Activated CD4-positive, alpha-beta T cell treated with anti-CD3 and anti-CD28 coated beads, Interleukin-2, amount 50 U/mL, for 16 hours (primary cell): ENCODE measurements at places on chromosomes 6 and 20.

GRCh38 chr20:48357714-48358113 is 470.1 kb downstream of the PREX1 start:
- no peak for DNase-seq

- no peak for DNase-seq
Observed at GRCh38 chr6:163876391-163876790, 461.9 kb downstream of the QKI start.

GRCh38 chr6:100167585-100167984 is 173.6 kb upstream of the MCHR2 start:
- no peak for DNase-seq

DNA sequence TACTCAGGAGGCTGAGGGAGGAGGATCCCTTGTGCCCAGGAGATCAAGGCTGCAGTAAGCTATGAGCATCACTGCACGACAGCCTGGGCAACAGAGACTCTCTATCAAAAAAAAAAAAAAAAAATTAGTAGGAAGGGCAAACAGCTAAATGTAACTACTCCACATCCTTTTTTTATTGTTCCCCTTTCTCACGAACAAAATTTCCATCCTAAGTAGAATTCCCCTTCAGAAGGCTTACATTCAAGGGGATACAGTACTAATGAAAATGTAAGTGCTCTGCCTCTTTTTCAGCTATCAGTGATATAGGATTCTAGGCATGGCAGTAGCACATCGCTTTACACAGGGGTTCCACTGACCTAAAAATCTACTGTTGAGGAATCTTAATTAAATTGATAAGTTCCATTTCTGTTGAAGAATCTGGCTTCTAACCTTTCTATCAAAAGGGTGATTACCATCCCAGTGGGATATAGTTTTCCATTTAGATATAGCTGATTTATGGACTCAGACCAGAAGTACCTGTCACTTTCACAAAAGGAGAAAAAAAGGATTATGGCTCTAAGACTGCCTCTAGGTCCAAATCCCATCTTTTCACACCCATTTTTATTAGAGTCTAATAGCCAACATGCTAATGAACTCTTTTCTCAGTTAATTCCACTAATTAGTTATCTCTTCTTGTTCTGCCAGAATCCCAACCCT is 2.6 kb downstream of the B4GALT5 start:
- DNase-seq = no peak

GRCh38 chr6:34359418-34360158 is 32.9 kb downstream of the NUDT3 start:
- DNase-seq = no peak

DNA sequence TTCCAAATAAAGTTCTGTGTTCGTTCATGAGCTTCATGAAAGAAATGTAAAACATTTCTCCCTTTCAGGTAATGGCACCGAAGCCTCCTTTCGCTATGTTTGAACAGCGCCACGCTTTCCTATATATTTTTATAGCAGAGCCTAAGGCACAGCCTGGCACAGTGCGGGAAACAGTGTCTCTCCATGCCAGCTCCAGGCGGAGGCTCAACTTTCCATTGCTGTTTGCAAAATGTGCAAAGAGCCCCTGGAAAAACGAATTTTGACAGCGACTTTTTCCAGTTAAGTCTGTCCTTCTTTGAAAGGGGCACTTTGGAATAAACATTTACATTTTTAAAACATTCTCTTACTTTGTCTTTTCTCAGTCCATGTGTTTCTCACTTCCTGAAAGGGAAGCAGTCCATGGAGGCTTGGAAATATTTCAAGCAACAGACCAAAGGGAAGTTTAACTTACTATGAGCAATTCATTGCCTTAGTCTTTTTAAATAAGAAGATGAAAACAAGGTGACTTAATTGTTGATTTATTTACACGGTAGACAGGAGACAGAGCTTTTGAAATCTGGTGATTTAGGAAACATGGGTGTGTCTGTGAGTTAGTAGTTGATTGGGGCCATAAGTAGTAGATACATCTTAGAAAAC is 769 bp downstream of the CCN6 start:
- no peak for DNase-seq

GRCh38 chr6:82144007-82144851 is 103.3 kb downstream of the IBTK start:
- DNase-seq = no peak

- DNase-seq = no peak
Observed at GRCh38 chr6:124968401-124968800, 6.2 kb downstream of the RNF217 start.

DNA sequence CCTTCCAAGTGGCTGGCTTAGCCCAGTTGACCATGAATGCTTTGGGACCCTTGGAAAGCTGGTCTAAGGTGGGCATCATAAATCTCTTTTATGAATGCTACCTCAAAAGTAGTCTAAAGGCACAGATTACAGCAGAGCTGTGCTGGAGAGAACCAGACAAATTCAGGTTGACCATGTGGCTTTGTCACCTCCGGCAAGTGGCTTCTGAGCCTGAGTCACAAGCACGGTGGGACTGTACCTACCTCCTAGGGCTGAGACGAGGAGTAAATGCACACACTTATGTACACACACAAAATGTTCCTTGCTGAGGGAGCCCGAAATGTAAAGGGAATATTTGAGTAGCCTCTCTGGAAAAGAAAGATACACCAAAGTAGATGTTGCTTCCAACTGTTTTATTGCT is 155.9 kb downstream of the NFATC2 start:
- peak; percentile 84 for DNase-seq

GRCh38 chr6:101961357-101961756 is 567.8 kb downstream of the GRIK2 start:
- DNase-seq = no peak

- no peak for DNase-seq
Observed at GRCh38 chr6:37366910-37367309, 13.1 kb downstream of the RNF8 start.

DNA sequence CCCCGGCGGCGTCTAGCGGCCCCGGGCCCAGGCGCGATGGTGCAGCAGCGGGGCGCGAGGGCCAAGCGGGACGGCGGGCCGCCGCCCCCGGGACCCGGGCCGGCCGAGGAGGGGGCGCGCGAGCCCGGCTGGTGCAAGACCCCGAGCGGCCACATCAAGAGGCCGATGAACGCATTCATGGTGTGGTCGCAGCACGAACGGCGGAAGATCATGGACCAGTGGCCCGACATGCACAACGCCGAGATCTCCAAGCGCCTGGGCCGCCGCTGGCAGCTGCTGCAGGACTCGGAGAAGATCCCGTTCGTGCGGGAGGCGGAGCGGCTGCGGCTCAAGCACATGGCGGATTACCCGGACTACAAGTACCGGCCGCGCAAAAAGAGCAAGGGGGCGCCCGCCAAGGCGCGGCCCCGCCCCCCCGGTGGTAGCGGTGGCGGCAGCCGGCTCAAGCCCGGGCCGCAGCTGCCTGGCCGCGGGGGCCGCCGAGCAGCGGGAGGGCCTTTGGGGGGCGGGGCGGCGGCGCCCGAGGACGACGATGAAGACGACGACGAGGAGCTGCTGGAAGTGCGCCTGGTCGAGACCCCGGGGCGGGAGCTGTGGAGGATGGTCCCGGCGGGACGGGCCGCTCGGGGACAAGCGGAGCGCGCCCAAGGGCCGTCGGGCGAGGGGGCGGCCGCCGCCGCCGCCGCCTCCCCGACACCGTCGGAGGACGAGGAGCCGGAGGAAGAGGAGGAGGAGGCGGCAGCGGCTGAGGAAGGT is 715 bp downstream of the SOX12 start:
- peak; percentile 35 for DNase-seq

DNA sequence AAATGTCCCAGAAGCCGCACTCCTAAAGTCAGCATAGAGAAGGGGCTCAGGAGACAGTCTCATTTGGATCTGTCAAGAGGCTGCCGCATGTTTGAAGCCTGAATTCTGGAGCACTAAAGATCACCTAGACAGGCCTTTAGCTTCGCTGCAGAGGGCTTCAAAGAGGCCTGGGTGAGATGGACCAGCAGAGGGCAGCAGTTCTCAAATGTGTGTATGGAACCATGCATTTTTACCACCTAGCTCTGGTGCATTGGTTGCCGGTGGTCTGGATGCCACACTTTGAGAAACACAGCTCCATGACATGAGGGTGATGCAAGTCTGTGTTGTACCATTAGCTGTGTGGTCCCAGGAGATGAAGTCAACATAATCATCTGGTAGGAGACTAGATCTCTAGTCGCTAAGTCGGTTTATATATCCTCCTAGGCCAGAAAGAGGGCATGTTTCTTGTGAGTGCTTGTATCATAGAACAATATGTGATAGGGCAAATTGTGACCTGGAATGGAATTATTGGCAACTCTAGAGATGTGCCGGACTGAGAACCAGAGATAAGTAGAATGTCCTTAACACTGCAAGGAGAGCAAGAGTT is 64.8 kb downstream of the KIAA0319 start:
- DNase-seq = peak; percentile 74

GRCh38 chr6:42366011-42366705 is 85.6 kb downstream of the TRERF1 start:
- DNase-seq = no peak

- DNase-seq = peak; percentile 32
Observed at GRCh38 chr20:23407781-23408464, 13.4 kb downstream of the NAPB start.

DNA sequence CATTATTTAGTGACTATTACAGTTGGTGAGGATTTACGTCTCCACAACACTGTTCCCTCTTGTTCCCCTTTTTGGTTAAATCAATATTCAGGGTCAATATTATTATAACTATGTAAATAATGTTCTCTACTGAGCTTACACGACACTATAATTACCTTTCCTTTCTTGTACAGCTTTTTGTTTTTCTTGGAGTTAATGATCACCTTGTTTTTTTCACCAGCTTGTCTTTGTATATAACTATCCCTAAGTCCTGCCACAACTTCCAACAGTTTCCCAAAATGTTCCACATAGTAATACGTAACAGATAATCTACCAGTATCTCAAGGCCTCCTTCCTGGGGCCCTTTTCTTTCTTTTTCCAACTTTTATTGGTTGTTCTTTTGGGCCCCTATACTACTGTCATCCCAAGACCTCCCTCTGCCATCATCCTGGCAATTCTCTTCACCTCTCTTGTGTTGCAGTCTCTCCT is 142.0 kb upstream of the SOX4 start:
- no peak for DNase-seq

DNA sequence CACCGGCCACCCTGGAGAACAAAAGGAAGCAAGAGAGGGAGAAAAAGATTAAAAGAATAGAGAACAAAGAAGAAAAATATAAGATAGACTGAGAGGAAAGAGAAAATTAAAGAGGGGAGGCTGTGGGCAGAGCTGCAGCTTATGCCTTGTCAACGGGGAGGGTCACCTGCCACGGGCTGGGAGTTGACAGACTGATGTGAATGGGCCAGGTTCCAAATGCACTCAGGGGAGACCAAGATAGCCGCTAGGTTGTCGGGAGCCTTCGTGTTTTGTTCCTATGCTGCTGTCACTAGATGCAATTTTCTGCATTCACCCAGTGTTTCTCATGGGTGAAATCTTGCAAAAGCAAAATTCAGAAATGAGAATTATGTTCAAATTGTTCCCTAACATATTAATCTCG is 119.6 kb upstream of the MTHFD1L start:
- no peak for DNase-seq

GRCh38 chr20:18252597-18253451 is 35.5 kb upstream of the ZNF133 start:
- DNase-seq = no peak

- DNase-seq = no peak
Observed at GRCh38 chr6:36313649-36313936, 23.1 kb downstream of the BNIP5 start.

- no peak for DNase-seq
Observed at GRCh38 chr6:123742626-123743025, 61.0 kb upstream of the NKAIN2 start.

GRCh38 chr20:9971746-9972145 is 63.0 kb upstream of the ANKEF1 start:
- DNase-seq = no peak

DNA sequence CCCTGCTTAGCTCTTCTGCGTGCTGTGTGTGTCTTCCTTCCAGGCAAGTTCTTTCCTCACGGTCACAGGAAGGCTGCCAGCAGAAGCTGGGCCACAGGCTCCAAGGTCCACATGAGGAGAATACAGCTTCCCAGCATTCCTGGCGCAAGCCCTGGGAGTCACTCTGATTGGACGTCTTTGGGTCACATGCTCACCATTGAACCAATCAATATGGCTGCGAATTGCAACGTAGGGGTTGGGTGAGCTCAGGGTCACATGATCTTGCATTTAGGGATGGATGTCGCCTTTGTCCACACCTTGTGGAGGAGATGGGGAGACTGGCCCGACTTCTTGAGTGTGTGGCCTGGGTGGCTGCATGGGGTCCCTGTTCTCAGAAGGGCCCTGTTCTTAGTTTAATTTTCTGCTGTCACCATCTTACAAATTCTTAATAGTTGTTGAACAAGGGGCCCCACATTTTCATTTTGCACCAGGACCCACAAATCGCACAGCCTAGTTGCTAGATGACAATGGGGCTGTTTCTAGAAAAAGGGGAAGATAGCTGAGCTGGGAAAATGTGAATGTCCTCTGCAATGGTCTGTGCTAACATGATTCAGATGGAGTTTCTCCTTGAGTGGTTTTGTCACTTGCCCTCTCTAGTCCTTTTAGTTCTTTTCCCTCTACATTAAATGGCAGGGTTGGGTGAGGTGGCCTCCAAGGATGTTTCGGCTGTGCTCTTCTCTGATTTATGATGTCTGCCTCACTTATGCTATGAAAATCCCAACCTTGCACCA is 149.6 kb downstream of the CDH26 start:
- no peak for DNase-seq

DNA sequence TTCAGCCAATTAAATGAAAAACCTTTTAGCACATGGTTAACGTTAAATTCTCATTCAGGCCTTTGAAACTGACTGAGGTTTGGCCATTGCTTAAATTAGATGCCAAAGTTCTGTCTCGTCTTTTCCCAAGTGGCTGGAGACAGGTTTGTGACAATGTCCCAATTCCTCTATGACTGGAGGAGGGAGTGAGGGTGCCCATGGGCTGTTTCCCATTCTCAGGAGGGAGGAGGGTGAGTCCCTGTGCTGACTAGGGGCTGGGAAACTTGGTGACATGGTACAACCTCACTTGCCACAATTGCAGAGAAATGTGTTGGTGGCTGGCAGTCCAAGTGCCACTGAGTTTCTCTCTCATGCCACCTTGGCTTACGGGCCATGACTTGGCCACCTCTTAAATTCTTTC is 63.9 kb upstream of the ENPP5 start:
- DNase-seq = no peak

- DNase-seq = no peak
Observed at GRCh38 chr6:6586671-6587526, 1.6 kb upstream of the LY86 start.

GRCh38 chr20:38126932-38127621 is 38.0 kb downstream of the TGM2 start:
- no peak for DNase-seq

DNA sequence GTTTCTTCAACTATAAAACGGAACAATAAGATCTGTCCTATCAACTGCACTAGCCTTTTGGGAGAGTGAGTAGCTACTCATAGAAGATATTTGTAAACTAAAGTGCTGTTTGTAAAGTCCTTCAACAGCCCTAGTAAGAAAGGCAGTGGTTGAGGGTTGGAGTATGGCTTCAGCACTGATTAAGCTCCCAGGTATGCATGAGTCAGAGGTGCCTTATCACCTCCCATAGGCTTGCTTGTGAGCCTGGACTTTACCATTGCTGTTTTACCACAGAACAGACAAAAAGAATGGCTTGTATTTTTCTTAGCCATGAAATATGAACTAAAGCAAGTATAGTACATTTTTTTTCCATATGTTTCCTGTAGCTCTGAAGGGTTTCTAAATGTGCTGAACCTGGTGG is 44.1 kb downstream of the SAMD3 start:
- no peak for DNase-seq
